ENCODE measurements at places on chromosomes 7 and 10. TPM values are rescaled to one million over a fixed set of nuclear protein-coding genes. Genes with fewer than 3 reads are reported as not detected.

The CCL24 gene
- 4.1 TPM for total RNA-seq

The MYOF gene
- 127 TPM for total RNA-seq

The TNS3 gene
- 174 TPM for total RNA-seq

DNA sequence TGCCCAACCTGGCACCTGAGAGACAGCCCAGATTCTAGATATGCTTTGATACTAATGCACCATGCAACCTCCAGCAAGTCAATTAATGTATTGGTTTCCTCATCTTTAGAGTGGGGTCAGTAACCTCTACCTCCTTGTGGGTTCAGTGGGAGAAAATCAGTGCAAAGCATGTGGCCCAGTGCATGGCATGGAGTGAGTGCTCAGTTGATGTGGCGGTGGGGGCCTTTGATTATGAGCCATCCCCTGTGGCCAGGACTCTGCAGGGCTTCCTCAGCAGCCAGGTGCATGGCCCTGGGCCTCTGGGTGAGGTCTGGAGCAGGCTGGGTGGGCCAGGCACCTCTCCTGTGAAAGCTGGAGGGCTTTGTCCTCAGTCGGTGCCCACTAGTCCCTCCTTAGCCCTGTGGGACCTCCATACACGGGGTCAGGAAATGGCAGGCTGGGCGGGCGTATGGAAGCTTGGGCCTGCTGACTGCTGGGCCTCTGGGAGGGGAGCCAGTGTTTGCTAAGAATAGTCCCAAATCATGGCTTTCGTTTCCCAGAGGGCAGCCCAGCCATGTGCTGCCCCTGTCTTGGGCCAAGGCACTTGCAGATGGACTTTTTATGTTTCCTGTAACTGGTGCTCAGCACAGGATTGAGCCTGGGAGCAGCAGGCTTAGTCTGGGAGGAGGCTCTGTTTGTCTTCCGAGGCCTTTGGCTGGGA lies 3.4 kb downstream of the PALD1 start:
- no peak for DNase-seq
- H3K36me3 ChIP-seq, result peaks cover 9% of the 10 kb centered on the region
- H3K27ac ChIP-seq, result peak overlapping the region; percentile 81
- peaks cover 5% of the 10 kb centered on the region for H3K27me3 ChIP-seq
- peaks cover 64% of the 10 kb centered on the region for H3K4me1 ChIP-seq
- H3K4me3 ChIP-seq, result peak overlapping the region; percentile 71

- no peak for DNase-seq
- no peaks in the 10 kb centered on the region for H3K4me1 ChIP-seq
- no peaks in the 10 kb centered on the region for H3K27me3 ChIP-seq
- H3K36me3 ChIP-seq, result peaks cover 16% of the 10 kb centered on the region
- H3K27ac ChIP-seq, result no peak within 1 kb of the TSS
- no peak within 1 kb of the TSS for H3K4me3 ChIP-seq
Measured at GRCh38 chr10:125881192-125881591, at the start of gene DHX32. Gene DHX32, minus strand, starts transcription at chr10:125881292. Its CDS starts 468 bp downstream, at chr10:125880824.

DNA sequence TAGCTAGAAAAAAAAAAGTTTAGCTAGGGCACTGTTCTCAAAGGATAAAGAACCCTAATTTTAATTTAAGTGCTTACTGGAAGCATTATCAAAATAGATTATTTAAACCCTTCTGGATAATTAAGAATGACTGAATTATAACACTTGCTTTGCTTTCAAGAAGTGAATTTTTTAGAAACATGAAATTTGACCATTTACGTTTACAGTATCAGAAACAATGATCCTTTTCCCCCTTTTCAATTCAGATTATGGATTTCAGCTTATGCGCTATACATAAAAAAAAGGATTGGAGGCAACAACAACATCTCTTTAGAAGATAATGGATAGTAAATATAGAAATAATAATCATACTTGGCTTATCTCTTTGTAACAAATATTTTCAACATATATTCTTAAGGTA lies 39.2 kb downstream of the CREM start:
- no peak overlapping the region for H3K4me3 ChIP-seq
- no peaks in the 10 kb centered on the region for H3K27me3 ChIP-seq
- H3K27ac ChIP-seq, result no peak overlapping the region
- DNase-seq, result no peak
- H3K4me1 ChIP-seq, result no peaks in the 10 kb centered on the region
- no peaks in the 10 kb centered on the region for H3K36me3 ChIP-seq
